Activated T-helper 17 cell treated with anti-CD3 and anti-CD28 coated beads, Interleukin-2, amount 50 U/mL, for 72 hours (primary cell): ENCODE measurements at places on chromosomes 1 and 21. TPM values are rescaled to one million over a fixed set of nuclear protein-coding genes. Genes with fewer than 3 reads are reported as not detected.
A peak's percentile ranks its signal among the peaks of the same experiment; 100 is the strongest.

The GNPAT gene
- 41.9 TPM for total RNA-seq

DNA sequence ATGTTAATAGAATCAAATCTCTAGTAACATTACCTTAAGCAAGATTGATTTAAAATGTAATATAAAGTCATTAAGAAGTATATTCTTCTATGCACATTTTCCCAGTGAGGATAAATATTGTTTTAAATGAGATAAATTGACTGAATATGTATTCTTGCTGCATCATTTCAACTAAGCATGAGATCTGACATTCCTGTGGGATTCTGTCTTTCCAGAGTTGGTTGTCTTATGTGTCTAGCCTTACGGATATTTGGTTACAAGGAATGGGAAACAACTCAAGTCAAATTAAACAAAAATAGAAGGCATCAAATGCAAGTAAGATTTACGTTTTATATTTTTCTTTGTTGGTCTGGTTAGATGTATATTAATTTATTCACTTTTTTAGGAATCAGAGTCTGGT, 287.5 kb downstream of the PTGER3 start:
- no peak for ATAC-seq

- ATAC-seq = peak; percentile 28
These were observed 24.0 kb downstream of the SOX13 start for GRCh38 chr1:204096931-204097330.

DNA sequence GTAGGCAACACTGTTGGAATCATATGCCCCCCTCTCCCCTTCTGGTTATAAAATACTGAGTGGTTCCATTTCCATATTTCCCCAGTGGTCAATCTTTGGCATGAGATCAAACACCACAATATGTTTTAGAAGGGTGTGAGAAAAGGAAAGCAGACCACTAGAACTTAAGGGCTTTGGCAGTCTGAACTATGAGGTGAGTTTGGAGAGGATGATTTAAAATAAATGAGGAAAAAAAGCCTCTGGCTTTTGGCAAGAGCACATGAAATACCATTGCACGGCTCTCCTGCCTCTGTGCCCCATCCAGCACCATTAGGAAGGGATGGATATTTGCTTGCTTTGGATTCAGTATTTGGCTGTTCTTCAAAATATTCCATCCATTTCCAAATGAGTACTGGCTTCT, 339.5 kb upstream of the C1orf87 start:
- ATAC-seq = no peak

DNA sequence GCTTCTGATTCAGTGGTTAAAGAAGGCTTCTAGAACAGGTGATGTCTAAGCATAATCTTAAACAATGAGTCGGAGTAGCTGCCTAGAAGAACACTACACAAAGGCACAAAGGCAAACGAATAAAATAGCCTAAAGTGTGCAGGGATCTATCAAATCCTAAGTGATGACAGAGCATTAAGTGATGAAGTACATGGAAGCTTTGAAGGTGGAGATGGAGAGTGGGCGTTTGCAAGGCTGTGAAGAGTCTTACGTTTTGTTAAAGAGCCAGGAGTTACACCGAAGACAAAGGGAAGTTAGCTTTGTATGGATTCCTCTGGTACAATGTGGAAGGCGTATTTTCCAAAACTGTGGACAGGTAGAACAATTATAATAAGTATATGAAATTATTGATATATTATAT, 270.6 kb downstream of the NEGR1 start:
- no peak for ATAC-seq
